ENCODE measurements at places on chromosomes 3 and 15.

- DNase-seq = no peak
Observed at GRCh38 chr15:78194568-78194925, 39.8 kb downstream of the ACSBG1 start.

DNA sequence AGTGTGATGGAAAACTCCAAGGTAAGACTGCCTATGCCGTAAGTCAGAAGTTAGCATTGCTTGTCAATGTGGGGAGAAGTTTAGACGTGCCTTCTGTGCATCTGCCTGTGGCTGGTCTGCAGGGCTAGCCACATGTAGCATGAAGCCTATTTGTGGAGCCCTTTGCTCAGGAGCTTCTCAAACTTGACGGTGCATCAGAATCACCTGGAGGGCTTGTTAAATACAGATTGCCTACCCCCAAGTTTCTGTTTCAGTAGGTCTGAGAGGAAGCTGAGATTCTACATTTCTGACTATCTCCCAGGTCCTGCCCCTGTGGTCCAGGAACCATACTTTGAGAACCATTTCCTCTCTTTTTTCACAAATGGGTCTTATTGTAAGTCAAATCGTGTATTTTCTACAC lies 292.1 kb upstream of the TPM1 start:
- DNase-seq = no peak

- DNase-seq = no peak
Observed at GRCh38 chr3:138032567-138032966, 22.6 kb downstream of the CLDN18 start.

- no peak for DNase-seq
Observed at GRCh38 chr3:138950006-138950644, 3.1 kb downstream of the FOXL2NB start.

DNA sequence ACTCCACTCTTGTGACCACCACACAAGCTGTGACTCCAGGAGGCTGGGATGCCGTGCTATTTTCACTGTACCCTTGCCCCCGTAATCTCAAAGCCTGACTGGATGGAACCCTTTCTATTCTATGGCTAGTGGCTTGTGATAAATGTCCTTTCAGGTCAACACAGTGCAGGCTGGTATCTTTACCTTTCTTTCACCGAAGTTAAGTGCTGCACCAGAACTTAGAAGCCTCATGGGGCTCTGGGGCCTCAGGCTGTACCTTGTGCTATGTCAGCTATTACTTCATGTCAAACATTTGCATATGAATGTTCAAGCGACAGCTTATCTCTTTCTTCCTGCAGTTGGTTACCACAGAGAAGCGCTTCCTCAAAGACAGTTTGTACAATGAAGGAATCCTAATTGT lies 66.8 kb downstream of the RPL39L start:
- no peak for DNase-seq

- DNase-seq = no peak
Observed at GRCh38 chr3:196639483-196640296, at the start of gene NRROS. Gene NRROS (plus strand): TSS chr3:196639694. CDS start chr3:196654540, 14,846 bp downstream.

DNA sequence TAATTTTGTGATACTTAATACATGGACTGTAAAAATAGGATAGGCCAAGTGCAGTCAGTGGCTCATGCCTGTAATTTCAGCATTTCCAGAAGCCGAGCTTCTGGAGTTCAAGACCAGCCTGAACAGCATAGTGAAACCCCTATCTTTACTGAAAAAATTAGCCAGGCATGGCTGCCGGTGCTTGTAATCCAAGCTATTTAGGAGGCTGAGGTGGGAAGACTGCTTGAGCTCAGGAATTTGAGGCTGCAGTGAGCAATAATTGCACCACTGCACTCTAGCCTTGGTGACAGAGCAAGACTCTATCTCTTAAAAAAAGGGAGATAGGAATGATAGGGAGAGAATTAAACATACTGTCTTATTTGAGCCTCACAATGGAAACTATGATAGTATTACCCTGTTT lies 51.0 kb downstream of the GMPS start:
- DNase-seq = no peak

GRCh38 chr15:101020451-101020850 lies 101.3 kb downstream of the LRRK1 start:
- no peak for DNase-seq

DNA sequence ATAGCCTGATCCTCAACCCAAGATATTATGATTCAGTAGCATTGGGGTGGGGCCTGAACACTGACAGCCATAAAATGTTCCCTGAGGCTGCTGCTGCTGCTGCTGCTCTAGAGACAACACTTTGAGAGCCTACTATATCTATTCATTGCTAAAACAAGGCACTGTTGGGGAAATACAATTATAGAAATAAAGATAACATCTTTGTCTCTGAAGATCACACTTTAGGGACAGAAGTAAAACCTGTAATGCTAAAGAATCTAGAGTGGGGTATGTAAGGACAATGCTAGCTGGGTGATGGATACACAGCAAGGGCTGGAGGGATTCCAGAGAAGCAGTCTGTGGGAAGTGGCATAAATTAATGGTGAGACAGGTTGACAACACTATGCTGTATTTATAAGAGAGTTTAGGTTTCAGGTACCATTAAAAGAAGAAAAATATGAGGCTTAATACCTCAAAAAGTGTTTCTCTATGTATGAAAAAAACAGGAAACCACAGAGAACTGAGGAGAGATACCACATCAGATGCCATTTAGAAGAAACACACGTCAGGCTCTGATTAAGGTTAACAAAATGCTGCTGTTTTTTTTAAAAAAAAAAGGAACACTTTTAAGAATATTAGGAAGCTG lies 115.9 kb downstream of the CBLB start:
- DNase-seq = no peak

DNA sequence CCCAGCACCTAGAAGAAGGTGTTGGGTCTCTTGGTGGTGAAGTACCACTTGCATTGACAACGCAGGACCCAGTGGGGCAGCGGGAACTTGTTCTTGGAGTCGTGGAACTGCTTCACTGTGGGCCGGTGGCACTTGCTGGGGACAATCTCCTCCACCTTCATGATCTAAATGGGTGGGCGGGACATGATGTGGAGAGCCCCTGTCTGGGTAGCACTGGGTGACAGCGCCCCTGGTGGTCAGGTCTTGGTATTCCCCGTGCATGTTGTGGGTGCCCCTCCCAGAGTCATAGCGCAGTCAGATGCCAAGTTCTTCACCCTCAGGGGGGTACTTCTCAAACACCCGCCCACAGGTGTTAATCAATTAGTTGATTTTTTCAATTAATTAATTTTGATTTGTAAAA lies 60.2 kb downstream of the AGBL1 start:
- DNase-seq = no peak

GRCh38 chr15:66617137-66618090 lies 51.6 kb upstream of the LCTL start:
- no peak for DNase-seq

DNA sequence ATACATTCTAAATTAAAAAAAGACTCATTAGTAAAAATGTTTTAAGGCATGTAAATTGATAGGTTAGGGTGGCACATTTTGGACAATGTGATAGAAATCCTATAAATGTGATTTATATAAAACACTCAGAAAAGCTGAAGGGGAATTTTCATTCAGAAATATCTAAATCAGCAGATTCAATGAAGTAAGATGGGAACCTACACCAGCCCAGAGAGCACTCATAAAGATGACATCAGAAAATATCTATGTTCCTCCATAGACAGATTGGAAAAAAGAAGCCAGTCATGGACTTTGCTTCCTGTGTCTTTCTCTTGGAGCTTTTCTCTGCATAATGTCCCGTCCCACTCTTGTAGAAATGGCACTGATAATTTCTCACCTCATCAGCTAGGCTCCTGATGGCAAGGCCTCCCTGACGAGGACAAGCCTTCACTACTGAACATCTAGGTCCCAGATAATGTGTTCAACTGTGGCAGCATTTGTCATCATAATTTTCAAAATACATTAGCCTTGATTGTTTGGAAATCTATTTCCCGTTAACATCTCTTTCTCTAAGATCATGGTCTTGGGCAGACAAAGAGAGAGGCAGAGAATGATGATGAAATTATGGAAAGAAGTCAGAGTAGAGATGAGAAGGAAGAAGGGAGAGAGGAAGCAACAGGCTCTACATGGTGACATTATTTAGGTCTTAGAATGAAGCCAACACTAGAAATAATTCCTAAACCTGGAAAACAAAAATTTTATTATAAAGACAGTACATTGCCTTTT lies 354.4 kb downstream of the NTRK3 start:
- DNase-seq = no peak

GRCh38 chr15:66798426-66799061 lies 96.5 kb downstream of the SMAD6 start:
- DNase-seq = no peak

- no peak for DNase-seq
Observed at GRCh38 chr3:183350164-183350563, 78.3 kb downstream of the MCF2L2 start.

DNA sequence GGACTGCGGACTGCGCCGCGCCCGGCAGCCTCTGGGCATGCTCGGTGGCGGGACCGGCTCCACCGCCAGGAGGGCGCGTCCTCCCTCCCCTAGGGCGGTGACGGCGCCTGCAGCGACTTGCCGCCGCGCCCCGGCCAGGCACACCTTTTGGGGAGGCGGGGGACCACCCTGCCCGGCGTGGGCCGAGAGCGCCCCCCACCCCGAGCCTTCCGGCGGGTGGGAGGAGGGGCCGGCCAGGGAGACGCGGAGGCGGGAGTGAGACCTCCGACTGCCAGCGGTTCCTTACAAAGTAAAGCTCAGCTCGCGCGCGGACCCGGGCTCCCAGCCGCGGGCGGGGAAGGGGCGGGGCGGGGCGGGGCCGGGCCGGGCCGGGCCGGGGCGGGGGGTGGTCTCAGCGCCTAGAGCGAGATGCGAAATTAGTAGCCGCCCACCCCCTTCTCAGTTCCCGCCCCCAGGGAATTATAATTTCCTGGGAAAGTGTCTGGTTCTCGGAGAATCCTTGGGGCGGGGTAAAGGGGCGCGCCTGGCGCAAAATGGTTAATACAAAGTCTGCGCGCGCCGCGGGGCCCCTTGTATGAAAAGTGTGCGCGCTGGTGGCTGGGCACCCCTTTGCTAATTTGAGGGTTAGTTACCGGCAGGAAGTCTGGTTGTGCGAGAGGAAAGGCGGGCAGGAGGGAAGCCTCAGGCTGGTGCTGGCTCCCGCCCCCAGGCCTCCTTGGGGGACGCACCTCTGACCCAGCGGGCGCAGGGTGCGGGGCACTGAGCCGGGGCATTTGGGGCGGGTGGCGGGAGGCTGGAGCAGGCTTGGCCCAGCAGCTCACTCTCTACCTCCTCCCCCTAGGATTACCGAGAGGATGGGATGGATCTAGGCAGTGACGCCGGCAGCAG lies 224.8 kb upstream of the IL12A start:
- DNase-seq = no peak

DNA sequence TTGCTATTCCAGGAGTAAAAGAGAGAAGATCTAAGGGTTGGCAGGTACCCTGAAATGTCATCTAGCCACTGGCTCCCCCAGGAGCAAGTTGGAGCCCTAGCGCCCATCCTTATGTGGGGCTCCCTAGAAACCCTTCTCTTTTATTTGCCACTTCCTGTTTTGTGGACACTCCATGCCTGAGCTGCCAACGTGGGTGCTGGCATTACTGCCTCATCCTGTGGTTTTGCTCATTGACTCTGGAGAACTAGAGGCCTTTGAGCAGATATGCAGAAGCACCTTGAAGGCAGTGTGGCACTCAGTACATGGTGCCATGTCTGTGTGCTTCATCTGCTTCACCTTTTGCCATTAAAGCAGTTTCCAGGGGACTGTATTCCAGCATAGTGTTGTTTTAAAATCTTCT lies 8.1 kb downstream of the EDEM1 start:
- DNase-seq = no peak

GRCh38 chr15:58584789-58585461 lies 153.1 kb downstream of the LIPC start:
- no peak for DNase-seq

DNA sequence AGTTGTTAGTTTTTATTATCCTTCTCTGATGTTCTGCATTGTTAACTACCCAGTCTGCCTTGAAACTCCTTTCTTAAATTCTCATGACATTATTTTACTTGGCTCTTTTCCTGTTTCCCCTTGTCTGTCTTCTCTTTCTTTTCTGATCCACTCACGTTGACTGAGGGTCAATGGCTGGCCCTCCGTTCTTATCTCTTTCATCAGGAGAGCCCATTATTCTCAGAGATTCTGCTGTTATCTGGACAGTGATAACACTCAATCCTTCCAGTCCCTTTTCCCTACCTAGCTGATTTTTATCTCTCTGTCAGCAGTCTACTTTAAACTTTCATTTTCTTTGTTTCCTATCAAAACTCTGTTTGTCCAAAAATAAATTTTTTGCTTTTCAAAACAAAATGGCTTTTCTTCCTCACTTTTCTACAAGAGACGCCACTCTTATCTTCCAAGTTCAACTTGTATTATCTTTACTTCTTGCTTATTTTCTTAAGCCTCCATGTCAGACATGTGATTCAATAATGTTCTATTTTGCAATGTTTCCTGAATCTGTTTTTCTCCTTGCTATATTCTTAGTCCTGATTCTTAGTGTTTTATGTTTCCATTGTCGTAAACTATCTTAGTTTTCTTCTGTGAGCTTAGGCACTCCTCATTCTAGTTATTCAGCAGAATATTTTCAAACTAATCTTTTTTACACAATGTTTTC lies 120.2 kb downstream of the NEDD4 start:
- no peak for DNase-seq

DNA sequence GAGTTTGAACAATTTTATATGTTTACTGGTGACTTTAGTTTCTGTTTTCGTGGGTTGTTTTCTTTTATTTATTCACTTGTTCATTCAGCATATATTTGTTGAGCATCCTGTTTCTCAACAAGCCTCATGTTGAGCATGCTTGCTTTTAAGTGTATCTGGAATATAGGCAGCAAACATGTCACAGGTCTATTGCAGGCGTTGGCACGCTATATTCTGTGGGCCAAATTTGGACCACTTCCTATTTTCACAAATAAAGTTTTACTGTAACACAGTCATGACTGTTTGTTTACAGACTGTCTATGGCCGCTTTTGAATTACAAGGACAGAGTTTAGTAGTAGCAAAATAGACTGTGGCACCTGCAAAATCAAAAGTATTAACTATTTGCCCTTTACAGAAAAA lies 89.6 kb downstream of the THRB start:
- no peak for DNase-seq

DNA sequence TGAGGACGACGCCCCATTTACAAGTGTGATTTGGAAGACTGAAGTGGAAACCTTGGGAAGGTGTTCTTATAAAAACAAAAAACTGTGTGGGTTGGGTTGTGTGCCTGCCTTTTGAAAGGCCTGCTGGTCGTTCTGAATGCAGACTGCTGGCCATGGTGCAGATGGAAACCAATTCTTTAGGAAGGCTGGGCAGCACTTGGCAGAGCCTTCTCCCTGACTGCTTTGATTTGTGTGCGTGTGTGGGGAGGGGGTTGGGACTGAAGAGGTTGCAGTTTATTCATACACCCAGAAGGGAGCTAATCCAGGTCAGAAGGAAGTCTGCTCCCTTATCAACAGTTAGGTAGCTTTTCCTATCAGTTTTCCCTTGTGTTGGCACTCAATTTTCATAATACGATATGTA lies 288.7 kb downstream of the SOX2 start:
- DNase-seq = no peak

DNA sequence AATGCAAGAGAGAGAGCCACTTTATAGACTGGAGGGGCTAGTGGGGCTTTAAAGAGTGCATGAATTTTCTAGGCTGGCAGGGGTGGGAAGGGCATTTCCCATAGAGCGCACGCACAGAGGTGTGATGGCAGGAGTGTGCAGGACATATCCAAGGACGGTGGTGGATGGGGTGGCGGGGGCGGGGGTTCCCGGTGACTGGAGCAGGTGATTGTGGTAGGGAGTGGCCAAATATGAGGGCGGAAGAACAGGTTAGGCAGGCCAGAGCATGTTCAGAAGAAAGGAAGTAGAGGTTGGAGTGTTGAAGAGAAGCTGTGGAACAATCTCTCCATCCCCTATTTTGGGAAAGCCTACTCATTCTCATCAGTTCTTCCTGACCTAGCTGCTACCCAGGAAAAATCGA lies 18.1 kb downstream of the FAM81A start:
- DNase-seq = no peak

- DNase-seq = no peak
Observed at GRCh38 chr15:32817577-32817976, 99.8 kb downstream of the GREM1 start.
